ENCODE measurements at places on chromosomes 12 and 14. TPM values are rescaled to one million over a fixed set of nuclear protein-coding genes. Genes with fewer than 3 reads are reported as not detected.

TEX52 gene
- not detected for total RNA-seq

FBLN5 gene
- total RNA-seq: 0.15 TPM

SYCP3 gene
- total RNA-seq: not detected

VCPKMT gene
- total RNA-seq: 5.2 TPM

PTPRR gene
- total RNA-seq: 2.7 TPM

FOXG1 gene
- total RNA-seq: not detected

UBE2N gene
- total RNA-seq: 77.7 TPM

ANO2 gene
- 13.5 TPM for total RNA-seq

KCNH5 gene
- not detected for total RNA-seq
